ENCODE measurements at places on chromosomes 12 and 14.

- no peak for DNase-seq
These were observed 1197.9 kb downstream of the VRK1 start for GRCh38 chr14:97995038-97995437.

GRCh38 chr12:29242921-29243431 is 93.9 kb downstream of the FAR2 start:
- DNase-seq = no peak

- DNase-seq = no peak
These were observed 629.6 kb downstream of the FSCB start for GRCh38 chr14:43877351-43877960.

GRCh38 chr14:94126800-94127199 is 2.6 kb downstream of the IFI27L2 start:
- no peak for DNase-seq

DNA sequence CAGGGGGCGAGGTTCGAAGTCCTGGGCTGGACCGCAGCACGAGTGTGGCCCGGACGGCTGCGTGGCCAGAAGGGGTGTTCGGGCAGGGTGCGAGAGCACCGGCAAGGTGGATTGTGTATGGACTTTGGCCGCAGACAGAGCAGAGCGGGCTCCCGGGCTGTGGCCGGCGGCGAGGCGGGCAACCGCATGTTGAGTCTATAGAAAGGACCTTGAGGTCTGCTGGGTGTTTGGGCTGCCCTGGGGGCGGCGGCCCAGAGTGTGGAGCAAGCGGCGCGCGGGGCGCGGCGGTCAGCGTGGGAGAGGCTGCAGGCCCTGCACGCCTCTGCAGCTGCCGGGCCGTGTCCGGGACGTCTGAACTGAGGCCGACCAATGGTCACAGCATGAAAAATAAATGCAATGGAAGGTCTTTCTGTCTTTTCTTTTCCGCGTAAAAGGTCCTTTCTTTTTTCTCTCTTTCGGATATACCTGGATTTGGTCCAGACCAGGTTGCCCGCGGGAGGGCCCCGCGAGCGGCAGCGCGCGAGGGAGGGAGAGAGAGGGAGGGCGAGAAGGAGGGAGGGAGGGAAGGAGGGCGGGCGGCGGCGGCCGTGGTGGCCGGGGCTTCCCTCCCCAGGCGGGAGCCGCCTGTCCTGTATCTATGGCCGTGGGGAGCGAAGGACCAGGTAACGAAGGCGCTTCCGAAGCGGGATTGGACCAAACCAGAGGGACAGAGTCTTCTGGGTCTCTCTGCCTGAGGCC is 5.5 kb upstream of the HOXC9 start:
- no peak for DNase-seq

DNA sequence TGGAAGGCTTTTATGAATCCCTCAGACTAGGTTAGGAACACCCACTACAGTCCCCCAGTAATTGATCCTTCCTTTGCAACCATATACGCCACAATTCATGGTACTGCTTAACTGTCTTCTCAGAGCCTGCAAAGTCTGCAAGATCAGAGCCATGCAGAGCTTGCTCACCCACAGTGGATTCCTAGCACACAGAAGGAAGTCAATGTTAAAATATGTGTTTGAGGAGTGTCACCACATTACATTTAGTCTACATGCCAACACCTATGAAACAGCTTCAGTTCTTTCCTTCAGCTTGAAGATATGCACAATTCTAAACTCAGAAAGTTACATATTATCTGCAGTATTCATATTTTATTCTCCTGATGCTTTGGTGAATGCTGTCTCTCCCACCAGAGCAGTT is 138.5 kb downstream of the NDUFA12 start:
- DNase-seq = no peak

DNA sequence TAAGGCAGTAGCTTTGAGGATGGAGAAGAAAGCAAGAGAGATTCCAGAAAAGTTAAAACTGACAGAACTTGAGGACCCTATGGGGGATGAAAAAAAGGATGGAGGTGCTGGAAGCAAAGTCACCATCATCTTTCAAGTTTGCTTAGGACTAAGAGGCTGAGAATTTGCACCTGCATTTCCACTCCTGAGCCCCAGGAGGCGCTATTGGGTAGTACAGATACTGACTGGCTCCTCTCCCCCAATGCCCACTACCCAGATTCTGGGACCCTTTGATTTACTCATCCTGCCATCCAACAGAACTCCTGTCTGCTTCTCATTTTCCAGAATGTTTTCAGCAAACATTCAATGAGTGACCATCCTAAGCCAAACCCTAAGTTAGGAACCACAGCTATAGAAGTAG is 34.0 kb upstream of the CMKLR1 start:
- DNase-seq = no peak
